ENCODE measurements at places on chromosomes 5 and 9. TPM values are rescaled to one million over a fixed set of nuclear protein-coding genes. Genes with fewer than 3 reads are reported as not detected.

The TAF9 gene
- 63.2 TPM for total RNA-seq

The FAM153A gene
- total RNA-seq: 16.3 TPM

The BTNL3 gene
- total RNA-seq: not detected

The CDKN2B-AS1 gene
- total RNA-seq: 0.82 TPM

The AP3B1 gene
- 43.9 TPM for total RNA-seq

The PCDHGA7 gene
- 0.16 TPM for total RNA-seq

The LIFR gene
- 0.25 TPM for total RNA-seq

The SYNPO gene
- not detected for total RNA-seq

The PAPPA gene
- not detected for total RNA-seq

The ROR2 gene
- not detected for total RNA-seq

The PCDHA9 gene
- total RNA-seq: not detected

The SPRY4 gene
- total RNA-seq: 0.64 TPM

The TCERG1 gene
- 136 TPM for total RNA-seq

The DAB2 gene
- not detected for total RNA-seq

The IL5 gene
- total RNA-seq: 113 TPM

The CNTLN gene
- total RNA-seq: 1.6 TPM

The DTWD2 gene
- total RNA-seq: 2.9 TPM

The ZBED3 gene
- total RNA-seq: 0.48 TPM

The PCDHA3 gene
- not detected for total RNA-seq

The ARID3C gene
- total RNA-seq: 0.21 TPM

The NR5A1 gene
- not detected for total RNA-seq

The ACO1 gene
- total RNA-seq: 11.1 TPM

The TAF11L10 gene
- total RNA-seq: not detected

The SLC2A6 gene
- 6.1 TPM for total RNA-seq

The RLN1 gene
- total RNA-seq: 0.87 TPM

The PCDHB10 gene
- not detected for total RNA-seq

The SMIM33 gene
- total RNA-seq: 0.23 TPM

The RAD50 gene
- total RNA-seq: 49.2 TPM

The OMD gene
- total RNA-seq: not detected

The IL4 gene
- total RNA-seq: 21.6 TPM

The SPATA31E1 gene
- not detected for total RNA-seq

The SLC26A2 gene
- total RNA-seq: 8.0 TPM

The SPATA31C1 gene
- total RNA-seq: not detected

The GABRA6 gene
- total RNA-seq: not detected

The EQTN gene
- not detected for total RNA-seq

The SLC27A4 gene
- 30.5 TPM for total RNA-seq

The LURAP1L gene
- not detected for total RNA-seq

The TYRP1 gene
- not detected for total RNA-seq

The TOR1A gene
- 52.5 TPM for total RNA-seq

The NFIB gene
- total RNA-seq: not detected

The SPINK13 gene
- total RNA-seq: not detected

The FBP1 gene
- not detected for total RNA-seq

The RAB3C gene
- not detected for total RNA-seq

The FGF18 gene
- 0.16 TPM for total RNA-seq

The CLIC3 gene
- total RNA-seq: not detected

The MARCOL gene
- total RNA-seq: not detected

The CORO2A gene
- 0.96 TPM for total RNA-seq

The TLR4 gene
- not detected for total RNA-seq

The HTR1A gene
- not detected for total RNA-seq

The CD72 gene
- total RNA-seq: 11.3 TPM

The PIP5K1B gene
- total RNA-seq: 76.2 TPM

The MAPK9 gene
- total RNA-seq: 43.1 TPM

The IL13 gene
- total RNA-seq: 830 TPM

The PAXX gene
- 60.5 TPM for total RNA-seq
